Right forelimb (tissue), 1 donor: ENCODE measurements at places on chromosomes 1 and 21.

GRCh38 chr1:42691157-42691498 is 8.9 kb downstream of the YBX1 start:
- no peak for DNase-seq

GRCh38 chr1:166089804-166090203 is 77.0 kb downstream of the FAM78B start:
- DNase-seq: no peak

- DNase-seq: peak; percentile 9
Measured at GRCh38 chr1:201173736-201174135, 16.9 kb upstream of the IGFN1 start.

- DNase-seq: no peak
Measured at GRCh38 chr1:27383039-27383605, at the start of gene CD164L2. CD164L2 (minus strand) TSS chr1:27383333; CDS start chr1:27383239, 94 bp downstream.

DNA sequence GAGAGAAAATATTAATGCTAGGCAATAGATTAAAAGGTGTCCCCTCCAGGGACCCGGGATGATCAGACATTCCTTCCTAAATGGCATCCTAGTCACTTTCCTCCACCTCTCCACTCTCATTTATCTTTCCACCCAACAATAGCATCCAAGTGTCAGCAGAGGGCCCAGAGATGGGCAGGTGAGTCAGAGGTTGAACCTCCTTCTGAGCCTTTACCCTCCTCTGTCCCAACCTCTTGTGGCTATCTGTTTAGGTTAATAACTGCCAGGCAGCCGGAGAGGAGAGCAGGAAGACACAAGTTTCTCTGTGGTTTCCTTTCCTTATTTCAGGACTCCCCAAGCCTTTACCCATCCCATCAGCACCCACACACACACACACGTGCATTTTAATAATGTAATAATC is 4.1 kb downstream of the GJA5 start:
- DNase-seq: no peak

- DNase-seq: no peak
Measured at GRCh38 chr1:4394366-4394765, 260.0 kb upstream of the AJAP1 start.
